SJSA1 (cell line): ENCODE measurements at places on chromosomes 6 and 20.

- DNase-seq = no peak
Observed at GRCh38 chr6:12962987-12963386, 246.4 kb downstream of the PHACTR1 start.

- DNase-seq = no peak
Observed at GRCh38 chr20:50449738-50450492, 60.3 kb upstream of the PTPN1 start.

DNA sequence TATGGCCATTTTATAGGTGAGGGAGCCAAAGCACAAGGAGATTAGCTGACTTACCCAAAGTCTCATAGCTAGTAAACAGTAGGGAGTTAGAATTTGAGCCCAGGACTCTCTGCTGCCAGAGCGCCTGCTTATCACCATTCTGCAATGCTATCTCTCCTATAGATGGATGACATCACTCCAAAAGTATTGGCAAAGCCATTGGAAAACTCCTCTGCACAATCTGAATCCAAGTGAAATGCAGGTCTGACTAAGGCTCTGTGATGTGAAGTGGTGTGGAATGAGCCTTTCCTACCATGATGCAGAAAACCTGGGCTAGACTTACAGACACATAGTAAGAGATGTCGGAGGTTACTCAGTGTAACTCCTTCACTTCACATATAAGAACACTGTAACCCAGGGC is 106.3 kb downstream of the GRM1 start:
- DNase-seq = no peak

- DNase-seq = no peak
Observed at GRCh38 chr20:50338479-50339391, 148.1 kb downstream of the CEBPB start.

GRCh38 chr6:12175626-12176025 is 114.5 kb upstream of the EDN1 start:
- no peak for DNase-seq

DNA sequence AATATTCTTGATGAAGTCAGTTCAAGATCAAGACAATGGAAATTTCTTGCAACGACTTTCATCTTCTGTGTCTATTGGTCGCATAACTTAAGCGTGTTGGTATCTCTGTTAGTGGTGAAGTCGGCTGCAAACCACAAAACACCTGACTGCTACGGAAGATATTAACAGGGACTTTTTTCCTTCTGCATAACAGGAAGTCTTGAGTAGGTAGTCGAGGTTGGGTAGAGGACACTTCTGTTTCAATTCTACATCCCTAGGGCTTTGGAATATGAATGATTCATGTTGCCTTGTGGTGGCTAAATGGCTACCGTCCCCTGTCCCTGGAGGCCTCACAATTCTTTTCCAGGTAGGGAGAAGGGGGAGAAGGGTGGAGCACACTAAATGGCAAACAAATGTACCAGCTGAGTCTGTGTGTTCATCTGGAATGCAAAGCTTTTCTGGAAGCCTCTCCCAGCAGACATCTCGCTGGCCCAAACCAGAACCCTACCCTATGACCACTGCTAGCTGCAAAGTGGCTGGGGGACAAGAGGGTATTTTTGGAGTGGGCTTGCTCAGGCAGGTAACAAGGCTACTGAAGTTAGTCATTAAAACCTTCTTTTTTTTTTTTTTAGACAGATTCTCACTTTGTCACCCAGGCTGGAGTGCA is 34.6 kb upstream of the NKX2-2 start:
- no peak for DNase-seq

DNA sequence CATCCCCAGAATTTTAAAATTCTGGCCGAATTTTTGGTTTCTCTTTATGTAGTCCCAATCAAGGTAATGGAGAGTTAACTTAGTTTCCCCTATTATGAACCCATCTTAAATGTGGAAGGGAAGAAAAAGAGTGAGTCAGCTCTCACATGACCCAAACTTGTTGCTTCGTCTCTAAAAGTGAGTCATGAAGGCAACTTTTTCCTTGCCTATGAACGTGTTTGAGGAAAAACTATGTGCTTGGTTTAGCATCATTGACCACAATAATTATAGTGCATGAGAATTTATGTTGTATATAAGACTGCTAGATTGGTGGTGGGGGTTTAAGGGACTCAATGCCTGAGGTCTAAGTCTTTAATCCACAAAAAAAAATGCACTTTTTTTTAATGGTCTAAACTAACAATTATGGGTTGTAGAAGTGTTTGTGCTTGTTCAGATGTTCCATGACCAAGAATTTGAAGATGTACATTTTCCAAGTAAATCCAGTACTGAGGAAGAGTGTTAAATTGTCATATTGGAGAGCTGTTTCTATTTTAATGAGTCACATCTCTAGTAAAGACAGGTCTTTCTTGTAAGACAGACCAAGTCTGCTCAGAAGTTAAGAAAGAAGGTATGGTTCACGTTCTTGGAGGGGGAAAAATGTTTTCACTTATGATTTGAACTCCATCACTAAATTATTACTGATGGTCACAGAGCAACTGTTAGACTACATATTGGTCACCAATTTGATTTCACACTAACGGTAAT is 409.9 kb upstream of the MARCKS start:
- peak; percentile 63 for DNase-seq

- no peak for DNase-seq
Observed at GRCh38 chr6:131575834-131576478, 2.9 kb downstream of the ARG1 start.

- DNase-seq = no peak
Observed at GRCh38 chr20:47784599-47785310, 526 bp downstream of the SULF2 start.

- no peak for DNase-seq
Observed at GRCh38 chr20:4774207-4774606, 52.5 kb downstream of the PRND start.

GRCh38 chr6:73581293-73581692 is 60.5 kb upstream of the EEF1A1 start:
- no peak for DNase-seq

DNA sequence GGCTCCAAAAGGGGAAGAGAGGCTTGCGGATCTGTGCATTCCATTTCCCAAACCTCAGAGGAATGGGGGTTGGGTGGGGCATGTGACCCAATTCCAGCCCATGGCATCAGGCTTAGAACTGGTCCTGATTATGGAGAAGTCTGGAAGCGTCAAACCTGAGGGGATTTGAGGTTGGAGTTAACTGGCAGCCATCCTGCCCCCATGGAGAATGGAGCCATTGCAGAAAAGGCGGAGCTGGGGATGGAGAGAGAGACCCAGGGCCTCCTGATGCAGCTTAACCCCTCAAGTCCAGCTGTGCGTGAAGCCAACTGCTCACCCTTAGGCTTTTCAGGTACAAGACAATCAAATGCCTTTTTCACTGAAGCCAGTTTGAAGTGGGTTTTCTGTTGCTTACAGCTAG is 9.9 kb upstream of the SDCBP2 start:
- no peak for DNase-seq

- DNase-seq = no peak
Observed at GRCh38 chr20:40650707-40651106, 38.3 kb downstream of the MAFB start.

DNA sequence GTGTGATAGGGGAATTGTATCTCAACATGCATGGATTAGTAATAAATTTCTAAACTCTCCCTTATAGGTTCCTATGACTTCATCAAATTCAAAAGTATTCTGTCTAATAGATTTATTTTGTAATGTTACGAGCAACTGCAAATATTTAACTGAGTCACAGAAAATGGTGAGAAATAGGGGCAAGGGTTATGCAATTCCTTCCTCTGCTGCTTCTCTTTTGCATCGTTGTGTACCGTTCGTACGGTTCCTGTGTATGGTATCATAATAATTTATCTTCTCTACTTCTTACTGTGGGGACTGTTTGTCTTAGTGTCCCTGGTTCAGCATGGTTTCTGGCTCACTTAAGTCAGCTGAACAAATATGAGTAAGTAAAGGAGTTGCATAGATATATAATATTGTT is 44.8 kb downstream of the SMOC2 start:
- no peak for DNase-seq

GRCh38 chr6:97059473-97059872 is 134.9 kb downstream of the KLHL32 start:
- DNase-seq = no peak

DNA sequence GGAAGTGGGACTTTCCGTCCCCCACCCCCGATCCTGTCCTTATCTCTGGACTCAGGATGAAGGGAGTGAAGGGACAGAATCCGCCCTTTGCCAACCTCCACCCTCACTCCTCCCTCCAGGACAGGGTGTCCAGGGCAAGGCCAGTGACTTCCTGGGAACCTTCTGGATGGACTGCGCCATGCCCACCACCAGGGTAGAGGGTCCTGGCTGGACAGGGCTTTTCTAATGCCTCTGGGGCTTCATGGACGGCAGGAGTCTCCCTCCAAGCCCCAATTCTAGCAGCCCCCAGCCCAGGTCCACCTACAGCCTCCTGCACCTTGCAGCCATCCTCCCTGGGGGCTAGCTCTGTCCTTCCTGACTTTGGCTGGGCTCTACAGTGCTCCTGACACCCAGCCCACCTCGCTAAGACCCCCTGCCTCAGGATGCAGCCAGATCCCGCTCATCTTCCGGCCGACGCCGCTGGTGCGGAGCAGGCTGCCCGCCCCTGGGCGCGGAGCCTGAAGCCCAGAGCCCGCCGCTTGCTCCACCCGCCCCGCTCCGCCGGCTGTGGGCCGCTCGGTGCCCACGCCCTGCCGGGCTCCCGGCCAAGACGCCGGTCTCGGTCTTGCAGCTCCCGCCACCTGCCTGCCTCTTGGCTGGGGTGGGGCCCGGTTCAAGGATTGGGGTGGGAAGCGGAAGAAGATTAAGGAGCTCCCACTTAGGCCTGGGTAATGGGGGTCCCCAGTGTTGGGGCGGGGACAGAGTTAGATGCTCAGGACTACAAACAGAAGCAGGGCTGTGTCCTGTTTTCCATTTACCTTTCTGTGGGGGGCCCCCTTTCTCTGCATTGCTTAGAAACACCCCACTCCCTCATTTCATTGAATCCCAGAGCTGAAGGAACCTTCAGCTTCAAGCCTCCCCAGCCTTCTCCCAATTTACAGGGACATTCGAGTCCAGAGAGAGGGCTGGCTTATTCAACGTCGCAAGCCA is 72.8 kb downstream of the MDGA1 start:
- DNase-seq = no peak

GRCh38 chr20:54084727-54085388 is 14.5 kb upstream of the BCAS1 start:
- no peak for DNase-seq

GRCh38 chr6:36095497-36096391 is 34.6 kb upstream of the MAPK13 start:
- no peak for DNase-seq

GRCh38 chr6:159535656-159536350 is 157.2 kb downstream of the SOD2 start:
- DNase-seq = no peak

GRCh38 chr20:56411759-56412472 is at the start of gene CASS4:
Gene CASS4, plus strand, starts transcription at chr20:56412260. Its CDS starts 199 bp downstream, at chr20:56412459.
- DNase-seq = no peak

DNA sequence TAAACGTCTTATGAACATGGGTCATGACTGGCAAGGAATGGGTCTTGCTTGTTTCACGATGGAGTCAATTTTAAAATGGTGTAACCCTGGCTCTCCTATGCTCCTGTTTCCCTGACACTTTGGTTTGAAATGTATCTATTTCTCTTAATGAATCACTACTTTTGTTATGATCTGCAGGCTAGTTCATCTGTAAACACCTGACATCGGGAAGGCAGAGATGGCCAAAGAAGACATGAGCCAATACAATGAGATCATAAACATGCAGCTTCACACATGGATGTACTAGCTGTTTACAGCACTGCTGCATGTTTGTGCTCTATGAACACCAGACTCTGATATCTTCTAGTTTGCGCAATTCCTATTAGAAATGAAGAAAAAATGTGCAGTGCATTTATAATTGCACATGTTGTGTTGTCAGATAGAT is 11.0 kb upstream of the RAD21L1 start:
- no peak for DNase-seq

GRCh38 chr6:118708055-118708454 is 56.7 kb upstream of the CEP85L start:
- DNase-seq = no peak

- DNase-seq = no peak
Observed at GRCh38 chr6:22643780-22644179, 74.4 kb downstream of the HDGFL1 start.

DNA sequence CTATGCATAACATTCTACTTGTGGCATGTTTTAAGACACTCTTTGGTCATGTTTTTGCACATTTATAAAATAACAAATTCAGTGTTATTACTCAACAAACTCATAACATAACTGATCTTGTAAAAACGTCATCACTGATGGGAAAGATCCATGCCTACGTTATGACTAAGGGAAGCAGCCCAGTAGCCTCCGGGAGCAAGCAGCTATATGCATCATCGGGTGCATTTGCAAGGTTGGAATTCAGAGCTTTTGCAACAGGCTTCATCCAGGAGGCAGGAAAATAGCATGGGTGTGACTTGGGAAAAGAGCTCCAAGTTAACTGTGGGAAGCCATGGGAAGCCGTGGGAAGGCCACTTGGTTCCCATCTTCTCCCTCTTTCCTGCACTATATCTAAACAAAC is 271.6 kb upstream of the SGK1 start:
- no peak for DNase-seq

GRCh38 chr6:71043902-71044301 is 87.0 kb upstream of the B3GAT2 start:
- no peak for DNase-seq

DNA sequence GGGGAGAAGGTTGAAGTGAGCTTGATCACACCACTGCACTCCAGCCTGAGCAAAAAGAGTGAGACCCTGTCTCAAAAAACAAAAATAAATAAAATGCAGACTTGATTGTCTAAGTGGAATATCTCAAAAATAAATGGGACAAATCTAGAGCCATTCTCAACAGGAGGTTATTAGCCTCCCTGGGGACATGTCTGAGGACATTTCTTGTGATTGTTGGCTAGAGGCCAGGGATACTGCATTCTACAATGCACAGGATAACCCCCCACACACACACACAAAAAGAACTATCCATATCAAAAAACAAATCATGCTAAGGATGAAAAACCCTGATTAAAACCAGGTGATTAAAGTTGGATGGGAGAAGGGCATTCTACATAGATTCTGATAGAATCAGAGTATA is 37.5 kb downstream of the FAM217A start:
- no peak for DNase-seq

DNA sequence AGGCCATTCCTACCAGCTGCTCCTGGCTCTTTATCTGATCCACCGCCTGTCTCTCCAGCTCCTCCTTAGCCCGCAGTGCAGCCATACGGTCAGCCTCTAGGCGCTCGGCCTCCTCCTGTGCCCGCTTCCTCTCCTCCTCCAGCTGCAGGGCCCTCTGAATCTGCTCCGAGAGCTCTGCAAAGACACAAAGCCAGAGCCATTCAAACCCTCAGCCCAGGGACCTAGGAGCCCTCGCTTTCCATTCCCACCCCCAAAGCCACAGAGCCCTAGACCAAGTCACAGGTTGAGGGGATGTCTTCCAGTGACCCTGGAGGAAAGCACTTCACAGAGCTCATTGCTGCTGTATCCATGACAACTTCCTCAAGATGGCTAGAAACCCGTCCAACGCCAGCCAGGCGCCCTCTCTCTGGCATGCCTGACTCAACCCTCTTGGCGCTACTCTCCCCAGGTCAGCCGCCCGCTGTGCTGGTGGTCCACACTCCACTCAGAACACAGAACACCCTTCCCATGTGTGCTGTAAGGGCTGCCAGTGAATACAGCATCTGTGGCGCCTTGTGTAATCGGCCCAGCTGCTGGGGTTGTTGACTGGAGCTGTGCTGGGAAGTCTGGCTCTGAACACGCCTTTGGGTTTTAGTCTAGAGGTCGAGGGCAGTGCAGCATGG is 49.3 kb downstream of the EZR start:
- no peak for DNase-seq

- no peak for DNase-seq
Observed at GRCh38 chr6:136599329-136600011, 49.2 kb upstream of the MAP7 start.

- DNase-seq = no peak
Observed at GRCh38 chr6:18406955-18407749, 20.0 kb downstream of the RNF144B start.
